ENCODE measurements at places on chromosomes 13 and 19.

DNA sequence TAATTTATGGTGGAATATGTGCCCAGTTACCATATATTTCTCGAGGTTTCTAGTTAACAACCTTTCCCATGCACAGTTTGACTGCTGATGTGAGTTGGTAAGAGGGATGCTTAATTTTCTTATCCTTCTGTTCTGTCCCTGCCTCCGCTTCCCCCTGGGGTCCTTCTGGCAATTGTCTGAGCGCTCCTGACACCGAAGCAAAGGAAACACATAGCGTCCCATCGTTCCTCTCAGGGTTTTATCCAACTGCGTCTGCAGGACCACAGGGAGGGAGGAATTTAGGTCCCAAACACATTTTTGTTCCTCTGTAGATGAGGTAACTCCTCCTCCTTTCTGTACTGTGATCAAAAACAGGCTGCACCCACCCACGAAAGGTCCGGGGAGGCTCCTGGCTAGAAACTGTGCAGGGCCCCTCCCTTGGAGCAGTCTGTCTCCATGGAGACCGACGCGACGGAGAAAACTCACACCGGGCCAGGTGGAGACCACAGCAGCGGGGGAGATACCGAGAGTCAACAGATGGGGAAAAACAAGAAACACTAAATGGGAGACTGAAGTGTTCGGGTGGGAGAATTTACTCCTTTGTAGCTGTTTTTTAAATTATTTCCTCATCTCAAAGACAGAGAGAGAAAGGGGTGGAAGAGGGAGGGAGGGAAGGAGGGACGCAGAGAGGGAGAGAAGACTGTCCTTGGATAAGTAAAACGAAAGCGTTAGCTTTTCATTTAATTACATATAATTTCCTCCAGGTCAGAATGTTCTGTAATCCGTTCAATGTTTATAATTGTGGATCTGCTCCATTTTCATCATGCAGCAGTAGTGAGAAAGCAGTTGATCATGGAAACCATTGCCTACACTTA is 191.8 kb upstream of the NBEA start:
- DNase-seq = no peak

DNA sequence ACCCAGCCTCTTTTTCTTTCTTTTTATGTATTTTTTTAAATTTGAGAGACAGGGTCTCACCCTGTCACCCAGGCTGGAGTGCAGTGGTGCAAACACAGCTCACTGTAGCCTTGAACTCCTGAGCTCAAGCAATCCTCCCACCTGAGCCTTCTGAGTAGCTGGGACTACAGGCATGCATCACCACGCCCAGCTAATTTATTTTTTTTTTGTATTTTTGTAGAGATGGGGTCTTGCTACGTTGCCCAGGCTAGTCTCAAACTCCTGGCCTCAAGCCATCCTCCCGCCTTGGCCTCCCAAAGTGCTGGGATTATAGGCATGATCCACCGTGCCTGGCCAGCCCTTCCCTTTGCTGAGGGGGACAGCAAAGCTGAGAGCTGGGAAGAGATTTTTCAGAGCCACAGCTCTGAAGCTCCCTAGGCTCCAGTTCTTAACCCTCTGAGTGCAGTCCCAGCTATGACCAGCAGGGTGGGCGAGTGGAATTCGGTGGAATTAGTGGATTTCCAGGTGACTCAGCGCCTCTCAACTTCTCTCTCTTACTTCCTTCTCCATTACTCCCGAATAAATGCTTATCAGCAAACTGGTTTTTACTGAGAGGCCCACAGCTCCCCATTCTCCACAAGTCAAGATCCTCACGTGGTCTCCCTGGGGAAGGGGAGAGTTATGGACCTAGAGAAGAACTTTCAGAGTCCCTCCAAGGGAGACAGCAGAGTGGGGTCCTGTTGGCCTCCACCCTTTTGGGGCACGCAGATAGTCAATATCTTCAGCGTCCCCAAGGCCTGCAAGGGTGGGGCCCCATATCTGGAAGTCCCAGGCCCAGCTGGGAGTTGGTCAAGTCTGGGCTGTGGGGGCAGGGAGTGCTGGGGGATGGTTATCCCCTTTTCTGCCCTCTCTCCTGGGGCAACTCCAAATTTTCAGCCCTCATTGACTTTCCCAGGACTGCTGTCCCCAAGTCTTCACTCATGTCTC is 1.2 kb downstream of the BLVRB start:
- peak; percentile 77 for DNase-seq

DNA sequence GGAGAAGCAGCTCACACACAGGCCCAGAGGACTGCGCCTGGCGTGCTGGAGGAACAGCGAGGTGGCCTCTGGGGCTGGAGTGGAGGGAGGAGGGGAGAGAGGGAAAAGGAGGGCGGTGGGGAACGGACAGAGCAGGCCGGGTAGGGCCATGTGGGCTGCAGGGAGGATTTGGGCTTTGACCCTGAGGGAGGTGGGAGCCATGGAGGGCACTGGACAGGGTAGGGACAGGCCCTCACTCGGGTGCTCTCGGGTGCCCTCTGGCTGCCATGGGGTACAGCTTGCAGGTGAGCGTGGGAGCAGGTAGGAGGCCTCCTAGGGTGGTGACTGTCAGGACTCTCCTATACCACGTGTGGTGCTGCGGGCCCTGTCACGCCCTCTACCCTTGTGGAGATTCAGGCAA is 22.8 kb downstream of the PLIN4 start:
- DNase-seq = no peak

- no peak for DNase-seq
These were observed 32.2 kb downstream of the CKM start for GRCh38 chr19:45290381-45290931.

DNA sequence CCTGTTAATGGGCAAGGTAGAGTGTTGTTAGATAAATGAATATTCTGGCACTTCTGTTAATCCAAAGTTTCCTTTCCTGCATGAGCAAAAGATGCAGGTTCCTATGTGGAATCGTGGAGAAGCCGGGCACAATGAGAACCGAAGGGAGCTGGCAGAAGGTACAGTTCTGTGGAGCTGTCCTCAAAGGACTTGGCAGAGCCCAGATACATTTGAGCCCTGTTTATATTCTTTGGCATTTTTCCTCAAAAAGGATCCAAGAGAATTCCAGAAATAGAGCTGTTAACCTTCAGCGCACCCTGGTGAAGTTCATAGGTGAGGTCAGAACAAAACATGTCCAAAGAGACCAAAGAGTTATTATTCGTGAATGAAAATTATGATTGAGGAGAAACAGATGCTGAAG is 4.0 kb upstream of the DLEU7 start:
- no peak for DNase-seq

DNA sequence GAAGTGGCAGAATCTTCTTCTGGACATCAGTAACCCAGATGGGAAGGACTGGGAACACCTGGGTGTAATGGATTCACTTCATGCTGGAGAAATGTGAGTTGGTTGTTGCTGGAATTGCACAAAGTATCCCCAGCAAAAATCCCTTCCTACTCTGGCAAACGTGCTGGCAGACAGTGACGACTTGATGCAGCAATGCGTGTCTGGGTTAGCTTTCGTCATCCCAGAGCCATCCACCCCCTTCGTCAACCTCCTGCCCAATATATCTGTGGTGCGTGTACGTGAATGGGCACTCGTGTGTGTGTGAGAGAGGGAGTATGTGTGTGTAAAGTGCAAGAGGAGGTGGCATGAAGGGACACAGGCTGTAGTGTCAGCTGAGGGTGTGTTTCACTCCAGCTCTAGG is 70.9 kb downstream of the TM9SF2 start:
- DNase-seq = no peak

DNA sequence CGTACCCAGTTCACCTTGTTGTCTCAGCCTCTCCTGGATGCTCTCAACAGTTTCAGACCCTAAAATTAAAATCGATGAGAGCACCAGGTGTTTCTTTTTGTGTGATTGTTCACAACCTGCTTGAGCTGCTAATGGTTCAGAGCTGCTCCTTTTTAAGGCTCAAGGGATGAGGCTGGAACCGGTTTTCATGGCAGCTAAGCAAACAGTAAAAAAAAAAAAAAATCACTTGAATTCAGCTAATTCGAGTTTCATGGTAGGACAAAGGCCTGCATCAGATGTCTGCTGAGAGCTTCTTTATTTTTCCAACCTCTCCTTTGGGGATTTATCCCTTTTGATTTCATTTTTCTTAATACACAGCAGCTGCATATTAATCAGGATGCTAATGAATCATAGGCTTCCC is 6.5 kb downstream of the SYCE2 start:
- no peak for DNase-seq

DNA sequence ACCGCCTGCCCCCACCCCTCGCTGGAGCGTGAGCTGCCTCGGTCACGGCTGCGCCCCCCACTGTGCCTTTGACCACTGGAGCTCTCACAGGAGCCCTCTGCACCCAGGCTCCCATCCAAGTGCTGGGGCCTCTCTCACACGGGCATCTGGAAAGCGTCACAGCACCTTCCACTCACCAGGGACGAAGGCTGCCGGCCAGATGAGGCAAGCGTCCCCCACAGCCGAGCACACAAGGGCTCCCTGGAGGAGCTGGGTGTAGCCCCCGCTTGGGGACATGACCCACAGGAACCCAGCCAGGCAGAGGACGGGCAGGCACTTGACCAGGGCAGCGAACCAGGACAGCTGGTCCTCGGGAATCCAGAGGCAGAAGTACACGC is 560 bp downstream of the TMEM86B start:
- no peak for DNase-seq

DNA sequence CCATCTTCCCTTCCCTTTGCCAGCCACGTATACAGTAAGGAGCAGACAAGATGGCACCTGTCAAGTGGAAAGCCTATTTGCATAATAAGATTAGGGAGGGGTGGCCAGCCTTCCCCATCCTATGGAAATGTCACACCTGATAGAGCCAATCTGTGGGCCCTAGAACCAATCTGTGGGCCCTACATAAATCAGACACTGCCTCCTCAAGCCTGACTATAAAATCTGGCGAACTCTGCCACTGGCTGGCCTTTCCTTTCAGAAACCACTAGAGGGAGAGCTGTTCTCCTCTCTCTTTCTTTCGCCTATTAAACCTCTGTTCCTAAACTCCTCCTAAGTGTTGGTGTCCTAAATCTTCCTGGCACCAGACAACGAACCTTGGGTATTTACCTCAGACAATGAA is 231.5 kb upstream of the KLHL1 start:
- no peak for DNase-seq

DNA sequence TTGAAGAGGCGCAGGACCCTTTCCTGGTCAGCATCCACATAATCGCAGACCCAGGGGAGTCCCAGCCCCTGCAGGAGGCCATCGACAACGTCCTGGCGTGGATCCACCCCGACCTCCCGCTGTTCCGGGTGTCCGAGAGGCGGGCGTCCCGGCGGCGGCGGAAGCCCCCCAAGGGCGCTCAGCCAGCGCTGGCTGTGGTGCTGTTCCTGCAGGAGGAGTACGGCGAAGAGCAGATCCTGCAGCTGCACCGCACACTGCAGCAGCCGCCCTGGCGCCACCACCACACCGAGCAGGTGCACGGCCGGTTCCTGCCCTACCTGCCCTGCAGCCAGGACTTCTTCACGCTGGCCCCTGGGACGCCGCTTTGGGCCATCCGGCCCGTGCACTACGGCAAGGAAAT is 29.3 kb downstream of the FAM124A start:
- DNase-seq = no peak

GRCh38 chr13:113044391-113045114 is 61.0 kb upstream of the F7 start:
- DNase-seq = no peak

- DNase-seq = no peak
These were observed 659 bp upstream of the PAFAH1B3 start for GRCh38 chr19:42303101-42303464.

DNA sequence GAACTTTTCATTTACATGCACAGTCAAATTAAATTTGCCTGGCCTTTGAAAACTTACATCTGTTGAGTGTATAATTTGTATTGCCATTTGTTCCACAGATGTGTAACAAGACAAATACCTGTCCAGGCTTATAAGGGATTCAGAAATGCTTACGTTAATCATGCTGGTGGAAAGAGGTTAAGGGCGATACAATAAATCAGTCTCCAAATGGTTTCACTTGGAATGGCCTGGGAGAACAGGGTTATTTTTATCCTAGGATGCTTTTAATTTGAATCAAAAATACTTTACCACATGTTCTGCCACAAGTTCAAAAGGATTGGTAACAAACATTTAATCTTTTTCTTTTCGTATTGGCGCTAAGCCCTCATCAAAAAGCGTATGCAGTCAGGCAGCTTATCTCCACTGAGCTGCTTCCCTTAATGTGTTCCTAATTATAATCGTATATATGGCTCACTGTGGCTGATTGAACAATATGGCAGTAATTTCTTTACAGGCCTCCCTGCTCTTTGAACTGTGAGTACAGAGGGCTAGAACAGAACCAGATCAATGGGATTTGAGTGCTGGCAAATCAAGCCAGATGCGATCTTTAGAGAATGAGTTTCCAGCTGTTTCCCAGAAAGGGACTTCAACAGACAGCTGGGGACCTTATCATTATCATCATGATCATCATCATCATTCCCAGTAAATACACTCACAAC is 425.7 kb downstream of the SPRY2 start:
- DNase-seq = no peak

- no peak for DNase-seq
These were observed 472.7 kb upstream of the NBEA start for GRCh38 chr13:34469196-34469986.

DNA sequence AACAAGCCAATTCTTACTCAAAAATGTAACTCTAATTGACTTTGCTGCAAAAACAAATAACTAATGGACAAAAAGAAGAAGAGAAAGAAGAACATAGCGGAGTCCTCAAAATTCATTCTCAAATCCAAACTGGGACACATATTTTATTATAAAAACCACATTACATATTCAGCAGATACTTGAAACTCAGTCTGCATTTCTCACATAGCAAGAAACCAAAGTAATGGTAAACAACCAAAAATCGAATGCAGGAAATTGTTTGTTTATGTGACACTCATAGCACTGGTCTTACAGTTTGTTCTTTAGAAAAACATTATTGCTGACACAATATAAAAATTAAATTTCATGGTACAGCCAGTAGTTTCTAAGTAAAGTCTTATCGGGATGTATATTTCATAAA is 789.8 kb downstream of the SLITRK6 start:
- DNase-seq = no peak

- DNase-seq = no peak
These were observed 55.8 kb upstream of the NBEA start for GRCh38 chr13:34886121-34886875.

DNA sequence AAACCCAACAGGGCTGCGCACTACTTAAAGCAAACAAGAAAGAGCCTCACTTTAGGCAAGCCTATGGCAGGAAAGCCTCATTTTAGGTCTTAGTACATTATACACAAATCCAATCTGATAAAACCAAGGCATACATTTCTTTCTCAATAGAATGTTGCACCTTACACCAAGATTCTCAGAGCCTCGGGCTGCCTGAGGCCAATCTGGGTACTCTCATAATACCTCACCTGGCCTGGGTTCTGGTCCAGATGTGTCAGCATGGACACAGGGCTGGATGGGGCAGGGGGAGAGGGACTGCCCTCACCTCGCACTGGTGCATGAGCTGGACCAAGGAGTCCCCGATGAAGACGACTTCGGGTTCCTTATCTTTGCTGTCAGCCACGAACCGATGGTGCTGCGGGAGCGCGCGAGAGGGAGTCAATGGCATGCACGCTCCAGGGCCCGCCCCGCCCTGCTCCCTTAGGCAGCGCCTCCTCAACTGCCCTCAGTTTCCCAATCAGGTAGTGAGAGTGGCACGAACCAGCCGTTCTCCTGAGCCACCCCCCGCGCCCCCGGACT is at the start of gene PRR19:
Gene PRR19 (plus strand): TSS at position 487 of the 558 bp plus-strand sequence. CDS start 7,453 bp downstream, outside the sequence.
- DNase-seq = no peak

Measured in AG04450 (cell line).